ENCODE measurements at places on chromosomes 16 and 17.

- no peak for DNase-seq
These were observed 118.3 kb downstream of the BANP start for GRCh38 chr16:88069397-88070168.

DNA sequence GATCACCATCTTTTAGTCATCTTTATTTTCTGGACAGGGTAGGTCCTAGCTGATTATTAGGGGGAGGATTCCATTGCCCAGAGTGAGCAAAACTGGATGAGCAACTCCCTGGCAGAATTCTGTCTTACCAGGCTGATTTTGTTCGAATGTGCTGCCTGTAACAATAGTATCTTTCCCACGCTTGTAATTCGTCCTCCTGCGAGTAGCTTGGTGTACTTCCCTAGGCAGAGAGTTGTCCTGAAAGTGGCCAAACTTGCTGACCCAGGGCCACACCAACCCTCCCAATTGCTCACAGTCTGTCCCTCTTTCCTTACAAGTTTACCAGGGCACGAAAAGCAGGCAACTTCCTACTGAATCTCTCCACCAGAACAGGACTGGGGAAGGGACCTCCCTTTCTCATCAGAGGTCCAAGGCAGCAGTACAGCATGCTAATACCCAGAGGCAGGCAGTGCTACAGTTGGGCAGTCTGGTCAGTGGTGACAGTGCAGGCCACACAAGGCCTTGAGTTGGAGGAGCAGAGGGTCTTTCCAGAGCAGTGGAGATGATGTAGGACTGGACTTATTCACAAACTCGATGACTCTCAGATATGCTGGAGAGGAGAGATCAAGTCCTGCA, 67.8 kb upstream of the NLK start:
- DNase-seq, result no peak

- no peak for DNase-seq
These were observed 15.0 kb downstream of the TBKBP1 start for GRCh38 chr17:47708864-47709541.

DNA sequence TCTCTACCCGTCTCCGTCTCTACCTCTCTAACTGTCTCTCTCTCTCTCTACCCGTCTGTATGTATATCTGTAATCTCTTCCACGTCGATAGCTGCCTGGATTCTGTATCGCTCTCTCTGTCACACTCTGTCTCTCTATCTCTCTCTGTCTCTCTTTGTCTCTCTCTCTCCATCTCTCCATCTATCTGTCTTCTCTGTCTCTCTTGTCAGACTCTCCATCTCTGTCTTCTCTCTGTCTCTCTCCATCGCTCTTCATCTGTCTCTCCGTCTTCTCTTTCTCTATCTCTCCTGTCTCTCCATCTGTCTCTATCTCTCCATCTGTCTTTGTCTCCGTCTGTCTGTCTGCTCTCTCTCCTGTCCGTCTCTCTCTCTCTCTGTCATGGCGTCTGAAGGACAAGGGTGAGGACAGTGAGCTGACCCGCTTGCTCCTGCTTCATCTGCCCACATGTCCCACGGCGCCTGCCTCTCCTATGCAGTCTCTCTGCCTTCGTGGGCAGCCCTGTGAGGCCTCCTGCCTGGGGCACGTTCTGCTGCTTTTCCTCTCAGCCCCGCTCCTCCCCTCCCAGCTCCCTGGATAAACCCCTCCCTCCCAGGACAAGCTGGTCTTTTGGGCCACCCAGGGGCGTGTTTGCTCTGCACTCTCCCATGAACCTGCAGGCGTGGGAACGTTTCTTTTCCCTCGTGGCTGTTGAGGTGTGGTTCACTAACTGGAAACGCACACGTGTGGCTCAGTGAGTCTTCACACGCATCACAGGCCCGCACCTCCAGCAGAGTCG, 18.9 kb downstream of the ACSF3 start:
- no peak for DNase-seq

- DNase-seq, result no peak
These were observed 5.5 kb upstream of the SLC7A5 start for GRCh38 chr16:87874639-87875427.

DNA sequence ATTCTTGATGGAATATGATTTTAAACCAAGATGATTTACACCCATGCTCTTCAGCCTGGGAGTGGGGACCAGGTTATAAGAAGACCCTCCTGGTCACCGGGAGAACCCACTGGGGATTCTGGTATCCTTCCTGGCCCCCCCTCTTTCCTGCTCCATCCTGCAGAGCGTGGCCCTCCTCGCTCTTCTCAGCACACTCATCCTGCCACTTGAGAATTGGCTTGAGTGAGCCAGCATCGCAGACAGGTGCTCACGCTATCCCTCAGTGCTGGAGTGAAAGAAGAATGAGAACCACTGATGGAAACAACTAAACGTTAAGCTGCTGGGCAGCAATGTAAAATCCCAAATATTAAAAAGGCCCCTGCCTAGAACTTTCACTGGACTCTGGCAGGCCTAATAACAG, 98.0 kb downstream of the CYTH1 start:
- peak; percentile 36 for DNase-seq

DNA sequence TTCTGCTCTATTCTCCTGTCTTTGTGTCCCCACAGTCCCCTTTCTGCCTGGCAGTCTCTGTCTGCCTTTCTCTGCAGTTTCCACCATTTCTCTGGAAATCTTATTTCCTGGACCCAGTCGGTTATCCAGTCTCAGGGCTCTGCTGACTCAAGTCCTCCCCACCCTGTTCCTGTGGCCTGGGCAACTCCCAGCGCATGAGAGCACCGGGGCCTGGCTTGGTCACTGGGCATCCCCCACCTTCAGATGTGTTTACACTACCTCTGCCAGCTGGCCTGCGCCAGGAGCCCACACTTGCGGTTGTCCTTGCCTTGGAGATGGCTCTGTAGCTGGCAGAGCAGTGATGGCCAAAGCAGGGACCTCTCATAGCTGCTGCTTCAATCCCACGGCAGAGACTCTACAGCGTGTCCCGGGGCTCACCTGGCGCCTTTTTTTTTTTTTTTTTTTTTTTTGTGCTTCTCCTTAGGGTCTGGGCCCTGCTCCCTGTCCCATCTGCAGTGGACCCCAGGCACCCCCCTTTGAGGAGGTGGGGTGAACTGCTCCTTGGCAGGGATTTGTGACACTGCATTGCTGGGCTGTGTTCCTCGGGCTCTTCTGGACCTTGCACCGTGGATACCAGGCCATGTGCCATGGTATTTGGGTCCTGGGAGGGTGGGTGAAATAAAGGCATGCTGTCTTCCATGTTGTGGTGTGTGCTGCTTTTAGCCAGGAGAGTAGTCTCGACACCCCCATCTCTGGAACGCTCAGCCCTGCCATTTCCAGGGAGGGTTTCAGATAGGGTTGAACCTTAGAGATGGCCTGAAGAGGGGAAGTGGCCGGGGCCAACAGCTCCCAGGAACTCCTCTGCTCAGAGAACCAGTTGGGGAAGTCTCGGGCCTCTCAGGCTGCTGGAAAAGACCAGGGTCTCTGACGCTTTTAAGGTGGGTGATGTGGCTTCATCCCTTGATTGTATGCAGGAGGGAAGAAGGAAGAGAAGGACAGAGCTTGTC, 17.5 kb downstream of the GUCY2D start:
- no peak for DNase-seq

GRCh38 chr16:20740007-20740883, 1.4 kb downstream of the THUMPD1 start:
- DNase-seq, result no peak

GRCh38 chr17:81870981-81871386, at the start of gene ARHGDIA:
Gene ARHGDIA, minus strand, starts transcription at chr17:81871337. Its CDS starts 1,407 bp downstream, at chr17:81869930.
- peak; percentile 86 for DNase-seq

GRCh38 chr17:73748508-73748907, 104.3 kb upstream of the SDK2 start:
- DNase-seq, result peak; percentile 95

DNA sequence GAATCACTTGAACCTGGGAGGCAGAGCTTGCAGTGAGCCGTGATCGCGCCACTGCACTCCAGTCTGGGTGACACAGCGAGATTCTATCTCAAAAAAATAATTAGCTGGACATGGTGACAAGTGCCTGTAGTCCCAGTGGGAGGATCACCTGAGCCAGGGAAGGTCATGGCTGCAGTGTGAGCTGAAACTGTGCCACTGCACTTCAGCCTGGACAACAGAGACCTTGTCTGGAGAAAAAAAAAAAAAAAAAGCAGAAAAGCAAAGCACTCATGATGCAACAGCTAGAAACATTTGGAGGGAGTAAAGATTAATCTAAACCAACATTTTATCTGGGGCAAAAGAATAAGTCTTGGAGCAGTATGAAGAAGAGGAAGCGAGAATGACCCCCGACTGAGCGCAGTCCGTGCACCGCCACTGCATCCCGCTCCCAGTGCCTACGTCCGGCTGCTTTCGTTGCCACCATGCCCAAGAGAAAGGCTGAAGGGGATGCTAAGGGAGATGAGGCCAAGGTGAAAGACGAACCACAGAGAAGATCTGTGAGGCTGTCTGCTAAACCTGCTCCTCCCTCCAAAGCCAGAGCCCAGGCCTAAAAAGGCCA, 8.2 kb downstream of the PRPSAP1 start:
- DNase-seq, result no peak

DNA sequence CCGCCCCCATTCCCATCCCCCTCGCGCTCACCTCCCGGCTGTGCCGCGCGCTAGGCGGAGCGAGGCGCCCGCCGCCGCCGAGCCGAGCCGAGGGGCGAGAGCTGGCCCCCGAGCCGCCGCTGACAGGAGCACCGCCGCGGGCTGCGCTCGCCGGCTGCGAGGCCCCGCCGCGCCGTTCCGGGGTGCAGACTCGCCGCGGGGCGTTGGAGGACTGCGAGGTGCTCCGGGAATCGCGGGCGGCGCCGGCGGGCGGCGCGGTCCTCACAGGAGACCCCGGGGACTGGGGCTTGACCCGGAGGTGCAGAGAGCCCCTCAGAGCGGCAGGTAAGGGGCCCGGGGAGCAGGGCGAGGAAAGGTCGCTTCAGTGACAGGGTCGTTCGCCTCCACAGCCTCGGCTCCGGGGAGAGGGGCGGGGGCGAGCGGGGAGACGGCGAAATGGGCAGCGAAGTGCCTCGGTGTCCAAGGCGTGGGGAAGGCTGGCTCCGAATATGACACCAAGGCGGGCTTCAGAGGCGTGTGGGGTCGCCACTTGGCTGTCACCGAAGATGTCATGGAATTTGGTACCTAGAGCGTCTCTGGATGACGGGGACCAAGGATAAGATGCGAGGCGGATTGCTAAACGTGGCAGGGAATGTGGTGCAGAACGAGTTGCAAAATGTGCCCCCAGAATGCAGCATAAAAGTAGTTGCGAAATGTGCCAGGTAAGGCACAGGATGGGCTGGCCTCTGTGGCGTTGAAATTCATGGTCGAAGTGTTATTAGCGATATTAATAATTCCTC, 580 bp downstream of the TANC2 start:
- no peak for DNase-seq

DNA sequence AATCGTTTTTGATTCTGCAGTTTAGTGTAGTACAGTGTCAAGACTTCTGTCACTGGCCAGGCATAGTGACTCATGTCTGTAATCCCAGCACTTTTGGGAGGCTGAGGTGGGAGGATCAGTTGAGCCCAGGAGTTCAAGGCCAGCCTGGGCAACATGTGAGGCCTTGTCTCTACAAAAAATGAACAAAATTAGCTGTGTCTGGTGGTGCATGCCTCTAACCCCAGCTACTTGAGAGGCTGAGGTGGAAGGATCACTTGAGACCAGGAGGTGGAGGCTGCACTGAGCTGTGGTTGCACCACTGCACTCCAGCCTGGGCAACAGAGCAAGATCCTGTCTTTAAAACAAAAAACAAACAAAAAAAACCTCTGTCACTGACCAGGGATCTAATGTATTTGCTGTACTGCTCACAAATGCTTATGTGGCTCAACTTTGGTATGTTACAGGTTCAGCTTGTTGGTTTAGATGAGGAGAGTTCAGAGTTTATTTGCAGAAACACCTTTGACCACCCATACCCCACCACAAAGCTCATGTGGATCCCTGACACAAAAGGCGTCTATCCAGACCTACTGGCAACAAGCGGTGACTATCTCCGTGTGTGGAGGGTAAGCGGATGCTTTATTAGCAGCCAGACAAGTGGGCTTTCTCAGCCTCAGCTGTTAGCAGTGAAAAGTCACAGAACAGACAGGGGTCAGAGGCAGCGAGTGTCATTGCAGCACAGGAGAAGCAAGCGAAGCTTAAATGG, 22.5 kb upstream of the TACO1 start:
- no peak for DNase-seq

Measured in NCI-H510A (cell line).